ENCODE measurements at places on chromosomes 2 and 18. TPM values are rescaled to one million over a fixed set of nuclear protein-coding genes. Genes with fewer than 3 reads are reported as not detected.

FBXO41 gene
- total RNA-seq, result 4.2 TPM

SCG2 gene
- total RNA-seq, result 5.4 TPM

DNA sequence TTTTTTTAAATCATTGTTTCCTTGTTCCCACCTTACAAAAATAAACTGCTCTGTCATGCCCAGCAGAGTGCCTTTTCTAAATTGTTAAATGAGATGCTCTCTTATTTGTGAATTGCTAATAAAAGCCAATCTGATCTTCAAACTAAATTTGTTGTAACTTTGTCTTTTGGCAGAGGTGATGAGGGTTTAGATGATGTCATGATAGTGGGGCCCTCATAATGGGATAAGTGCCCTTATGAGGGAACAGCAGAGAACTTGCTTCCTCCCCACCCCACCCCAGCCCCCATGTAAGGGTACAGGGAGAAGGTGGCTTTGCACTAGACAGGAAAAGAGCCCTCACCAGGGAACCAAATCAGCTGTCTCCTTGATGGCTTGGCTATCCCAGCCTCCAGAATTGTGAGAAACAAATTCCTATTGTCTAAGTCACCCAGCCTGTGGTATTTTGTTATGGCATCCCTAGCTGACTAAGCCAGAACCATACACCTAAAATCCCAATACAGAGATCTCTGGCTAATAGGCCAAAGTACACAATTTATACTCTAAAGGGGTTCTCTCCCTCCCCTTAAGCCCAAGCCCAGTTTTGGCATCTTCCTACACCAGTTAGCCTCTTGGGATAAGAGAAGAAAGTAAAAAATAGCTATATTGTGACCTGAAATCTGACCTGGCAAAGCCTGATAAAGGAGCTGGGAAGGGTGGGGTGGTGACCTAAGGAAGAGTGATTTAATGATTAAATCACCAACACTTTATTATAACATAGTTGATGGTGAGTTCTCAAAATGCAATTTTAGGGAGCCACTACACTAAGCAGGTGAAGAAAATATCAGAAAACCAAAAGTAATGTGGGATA is 40.3 kb upstream of the HNRNPA3 start:
- H3K4me1 ChIP-seq, result no peaks in the 10 kb centered on the region
- no peaks in the 10 kb centered on the region for H3K36me3 ChIP-seq
- no peak overlapping the region for H3K27ac ChIP-seq

GRCh38 chr2:187148059-187148714 is 299.2 kb upstream of the ZSWIM2 start:
- H3K27ac ChIP-seq, result no peak overlapping the region
- no peak for DNase-seq

- H3K4me1 ChIP-seq, result no peaks in the 10 kb centered on the region
- no peak overlapping the region for H3K27ac ChIP-seq
- no peak for DNase-seq
- H3K4me3 ChIP-seq, result no peak overlapping the region
Observed at GRCh38 chr18:31245820-31246219, 72.1 kb upstream of the DSG1 start.

GRCh38 chr2:26559556-26559955 is 81.6 kb downstream of the CIB4 start:
- H3K27me3 ChIP-seq, result peaks cover 7% of the 10 kb centered on the region
- H3K36me3 ChIP-seq, result no peaks in the 10 kb centered on the region
- H3K4me1 ChIP-seq, result peaks cover 4% of the 10 kb centered on the region
- no peak overlapping the region for H3K4me3 ChIP-seq
- H3K27ac ChIP-seq, result no peak overlapping the region
- no peak for DNase-seq

- H3K4me1 ChIP-seq, result no peaks in the 10 kb centered on the region
- DNase-seq, result no peak
- no peaks in the 10 kb centered on the region for H3K36me3 ChIP-seq
- no peaks in the 10 kb centered on the region for H3K27me3 ChIP-seq
- no peak overlapping the region for H3K27ac ChIP-seq
Observed at GRCh38 chr18:5546660-5547059, 2.9 kb upstream of the EPB41L3 start.
